ENCODE measurements at places on chromosomes 7 and 10.

DNA sequence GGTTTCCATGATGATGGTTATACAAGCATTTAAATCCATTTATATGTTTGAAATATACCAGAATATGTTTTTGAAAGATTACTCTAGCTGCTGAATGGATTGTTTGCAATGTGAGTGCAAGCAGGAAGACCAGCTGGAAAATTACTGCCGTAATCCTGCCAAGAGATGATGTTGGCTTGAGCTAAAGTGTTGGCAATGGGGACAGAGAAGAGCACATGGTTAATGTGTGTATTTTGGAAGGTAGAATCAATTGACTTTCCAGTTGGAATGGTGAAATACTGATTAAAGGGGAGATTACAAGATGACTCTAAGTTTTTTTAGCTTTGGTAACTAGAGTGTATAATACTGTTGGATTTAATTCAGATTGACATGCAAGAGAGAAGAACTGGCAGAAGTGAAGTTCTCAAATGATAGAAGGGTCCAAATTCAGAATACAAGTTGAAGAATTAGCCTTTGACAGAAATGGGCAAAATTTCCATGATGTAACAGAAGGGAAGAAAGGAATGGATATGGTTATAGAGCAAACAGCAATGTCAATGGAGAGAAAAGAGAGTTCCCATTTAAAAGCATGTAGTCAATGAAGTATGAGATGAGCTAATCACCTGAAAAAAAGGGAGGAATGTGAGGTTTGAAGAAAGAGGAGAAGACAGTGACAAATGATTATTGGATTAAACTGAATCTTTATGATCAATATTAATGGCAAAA, 422.0 kb downstream of the CDC14C start:
- DNase-seq = no peak

GRCh38 chr7:95317546-95317945, 6.8 kb downstream of the PON1 start:
- DNase-seq = no peak

DNA sequence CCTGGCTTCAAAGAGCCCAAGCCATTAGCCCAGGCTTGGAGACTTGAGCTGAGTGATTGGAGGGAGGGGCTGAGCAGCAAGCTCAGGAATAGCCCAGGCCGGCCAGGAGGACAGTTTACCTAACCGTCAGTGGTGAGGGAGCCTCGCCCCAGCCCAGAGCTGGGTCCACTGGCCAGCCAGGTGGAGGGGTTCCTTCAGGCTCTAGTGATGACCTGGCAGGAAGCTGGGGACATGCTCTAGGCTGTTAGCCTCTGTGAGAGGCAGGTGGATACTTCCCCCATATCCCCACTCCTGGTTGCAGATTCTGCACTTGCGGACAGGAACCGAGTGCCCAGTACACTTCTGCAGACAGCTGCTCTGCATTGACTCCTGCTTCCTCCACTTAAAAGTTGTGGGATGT, 61.2 kb upstream of the ANTXRL start:
- DNase-seq = no peak

GRCh38 chr10:91683975-91684374, 51.1 kb upstream of the PPP1R3C start:
- DNase-seq = no peak

DNA sequence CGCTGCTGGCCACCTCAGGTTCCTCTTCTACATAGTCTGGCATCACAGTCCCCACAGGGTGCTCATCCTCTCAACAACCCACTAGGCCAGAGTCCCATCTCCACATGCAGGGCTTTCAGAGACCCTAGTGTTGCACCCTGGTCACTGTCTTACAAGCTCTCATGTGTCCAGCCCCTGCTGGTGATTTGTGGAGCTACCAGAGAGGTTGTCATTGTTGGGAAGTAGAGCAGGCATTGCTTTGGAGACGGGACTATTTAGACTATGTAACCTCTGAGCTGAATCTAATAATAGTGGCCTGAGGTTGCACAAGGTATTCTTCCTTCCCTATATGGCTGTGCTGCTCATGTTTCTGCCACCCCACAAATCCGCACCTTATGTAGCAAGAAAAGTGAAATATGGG, 135.3 kb upstream of the VWC2 start:
- DNase-seq = no peak

DNA sequence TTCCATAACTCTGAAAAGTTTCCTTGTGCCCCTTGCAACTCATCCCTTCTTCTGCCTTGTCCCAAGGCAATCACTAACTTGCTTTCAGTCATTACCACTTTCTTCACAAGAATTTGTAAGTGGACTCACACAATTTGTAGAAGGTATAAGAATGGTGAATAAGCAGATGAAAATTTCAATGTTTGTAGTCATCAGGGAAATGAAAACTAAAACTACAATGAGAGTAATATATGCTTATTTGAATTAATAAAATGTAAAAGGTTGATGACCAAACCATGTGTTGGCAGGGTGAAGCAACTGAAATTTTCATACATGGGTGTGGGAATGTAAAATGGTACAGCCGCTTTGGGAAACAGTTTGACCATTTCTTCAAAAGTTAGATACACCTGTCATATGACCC, 79.7 kb downstream of the GNAT3 start:
- DNase-seq = no peak

- DNase-seq = no peak
These were observed 58.8 kb downstream of the PARP12 start for GRCh38 chr7:140003913-140004382.

- DNase-seq = no peak
These were observed 35.2 kb upstream of the LRRC4 start for GRCh38 chr7:128066395-128066794.

DNA sequence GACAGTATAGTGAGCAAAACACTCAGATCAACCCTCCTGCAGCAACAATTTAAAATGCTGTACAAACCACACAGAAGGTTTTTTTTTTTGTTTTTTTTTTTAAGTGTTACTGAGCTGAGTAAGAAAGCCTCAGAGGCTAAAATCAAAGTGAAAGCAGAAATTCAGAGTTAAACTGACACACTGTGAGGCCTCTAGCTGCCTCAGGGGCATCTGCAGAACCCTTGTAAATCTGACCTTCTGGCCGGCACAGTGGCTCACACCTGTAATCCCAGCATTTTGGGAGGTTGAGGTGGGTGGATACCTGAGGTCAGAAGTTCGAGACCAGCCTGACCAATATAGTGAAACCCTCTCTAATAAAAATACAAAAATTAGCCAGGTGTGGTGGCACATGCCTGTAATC, 7.4 kb upstream of the GNA12 start:
- DNase-seq = no peak

DNA sequence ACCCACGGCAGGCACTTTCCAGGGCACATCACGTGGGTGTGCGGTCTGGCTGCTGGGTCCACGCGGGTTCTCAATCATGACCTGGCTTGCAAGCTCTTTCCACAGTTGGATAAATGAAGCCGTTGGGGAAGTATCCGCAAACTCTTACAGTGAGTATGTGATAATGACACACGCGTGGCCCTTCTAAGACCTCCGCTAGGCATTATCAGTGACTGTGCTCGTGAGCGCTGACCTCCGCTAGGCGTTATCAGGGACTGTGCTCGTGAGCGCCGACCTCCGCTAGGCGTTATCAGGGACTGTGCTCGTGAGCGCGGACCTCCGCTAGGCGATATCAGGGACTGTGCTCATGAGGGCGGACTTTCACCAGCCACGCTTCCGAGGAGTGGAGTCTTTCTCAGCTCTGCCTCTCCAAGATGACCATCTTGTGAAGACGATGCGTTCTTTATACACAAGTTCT, 107.0 kb downstream of the WDR37 start:
- peak; percentile 7 for DNase-seq

- no peak for DNase-seq
These were observed 1021.3 kb downstream of the XPNPEP1 start for GRCh38 chr10:108901781-108902618.

- no peak for DNase-seq
These were observed 49.9 kb downstream of the NRCAM start for GRCh38 chr7:108406222-108406890.

DNA sequence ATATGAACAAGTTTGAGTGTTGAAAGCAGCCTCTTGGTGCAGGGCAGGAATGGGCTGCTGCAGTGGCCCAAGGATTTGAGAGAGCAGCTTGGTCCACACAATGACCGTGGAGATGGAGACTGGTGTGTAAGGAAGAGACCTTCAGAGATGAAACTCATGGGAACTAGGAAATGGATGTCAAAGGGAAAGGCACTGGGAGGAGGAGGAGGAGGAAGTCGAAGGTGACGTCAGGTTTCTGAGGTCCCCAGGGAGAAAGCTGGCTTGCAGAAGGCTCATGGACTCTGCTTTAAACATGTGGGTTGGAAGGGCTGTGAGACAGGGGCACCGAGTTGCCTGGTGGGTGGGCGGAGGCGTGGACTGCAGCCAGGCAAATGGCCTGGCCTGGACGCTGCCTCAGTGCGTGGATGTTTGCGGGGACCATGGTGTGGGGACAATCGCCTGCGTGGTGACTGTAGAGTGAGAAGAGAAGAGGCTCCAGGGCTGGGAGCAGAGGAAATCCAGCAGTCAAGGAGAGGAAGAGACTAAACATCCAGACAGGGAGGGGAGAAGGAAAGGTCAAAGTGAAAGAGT, 14.6 kb downstream of the C10orf71 start:
- no peak for DNase-seq

- DNase-seq = no peak
These were observed 156.7 kb upstream of the BET1 start for GRCh38 chr7:94160719-94161435.

GRCh38 chr10:97729014-97729413, 7.9 kb upstream of the ZFYVE27 start:
- no peak for DNase-seq

- DNase-seq = no peak
These were observed 164.5 kb upstream of the SMIM30 start for GRCh38 chr7:113282875-113283274.

DNA sequence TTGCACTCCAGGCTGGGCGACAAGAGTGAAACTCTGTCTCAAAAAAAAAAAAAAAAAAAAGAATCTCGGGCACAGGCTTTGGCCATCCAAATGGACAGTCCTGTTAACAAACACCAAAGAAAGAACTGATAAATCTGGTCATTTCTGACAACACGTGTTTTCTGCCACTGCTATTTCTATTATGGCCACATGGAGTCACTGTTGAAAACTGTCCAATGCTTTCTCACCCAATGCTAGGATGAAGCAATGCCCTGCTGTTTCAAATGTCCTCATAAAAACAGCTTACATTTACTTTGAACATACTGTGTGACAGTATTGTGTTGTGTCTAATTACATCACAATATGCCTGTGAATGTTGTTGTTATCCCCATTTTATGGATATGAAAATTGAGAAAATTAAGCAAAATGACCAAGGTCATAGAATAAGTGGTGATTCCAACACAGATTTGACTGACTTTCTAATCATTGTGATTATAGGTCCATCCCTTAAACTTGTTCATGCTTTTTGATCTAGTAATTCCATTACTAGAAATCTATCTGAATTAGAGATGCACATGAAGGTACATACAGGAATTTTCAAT, 19.9 kb upstream of the MAP3K8 start:
- DNase-seq = no peak

DNA sequence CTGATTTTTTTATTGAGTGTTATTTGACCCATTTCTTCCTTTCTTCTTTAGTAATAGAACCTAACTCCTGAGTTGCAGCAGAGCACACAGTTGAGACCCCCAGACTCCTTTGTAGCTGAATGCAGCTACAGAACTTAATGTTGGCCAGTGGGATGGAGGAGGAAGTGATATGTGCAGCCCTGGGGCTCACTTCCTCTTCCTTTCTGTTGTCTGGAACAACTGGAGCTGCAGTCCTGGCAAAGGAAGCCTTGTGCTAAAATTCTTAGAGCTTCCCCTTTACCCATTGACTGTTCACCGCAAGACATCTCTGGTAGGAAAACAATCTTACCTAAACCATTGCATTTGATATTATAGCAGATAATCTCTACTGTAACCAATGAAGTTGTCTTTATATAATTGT, 86.6 kb downstream of the ITGB8 start:
- no peak for DNase-seq

GRCh38 chr7:30084212-30084611, 50.6 kb upstream of the MTURN start:
- no peak for DNase-seq

DNA sequence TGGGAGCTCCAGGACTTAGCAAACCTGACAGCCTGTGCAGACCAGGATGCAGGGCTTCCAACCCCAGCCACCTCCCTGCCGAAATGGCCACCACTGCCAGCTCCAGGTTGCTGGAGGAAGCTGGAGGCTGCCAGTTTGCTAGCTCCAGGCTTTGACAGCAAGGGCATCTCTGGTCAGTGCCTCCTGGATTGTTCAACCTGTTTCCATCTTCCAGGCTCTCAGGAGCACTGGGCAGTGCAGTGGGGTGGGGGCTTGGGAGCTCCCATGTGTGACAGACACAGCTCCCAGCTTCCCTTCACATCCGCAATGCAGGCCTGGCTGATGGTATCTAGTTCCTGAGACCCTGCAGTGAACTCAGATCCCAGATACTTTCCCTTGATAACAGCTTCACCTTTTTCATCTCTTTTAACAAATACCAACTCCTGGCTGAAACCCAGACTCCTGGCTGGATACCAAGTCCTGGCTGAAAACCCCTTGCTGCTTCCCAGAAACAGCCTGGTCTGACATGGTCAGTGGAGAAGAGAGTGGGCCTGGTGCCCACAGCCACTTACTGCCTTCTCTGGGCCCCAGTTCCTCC, 20.8 kb upstream of the RET start:
- no peak for DNase-seq

DNA sequence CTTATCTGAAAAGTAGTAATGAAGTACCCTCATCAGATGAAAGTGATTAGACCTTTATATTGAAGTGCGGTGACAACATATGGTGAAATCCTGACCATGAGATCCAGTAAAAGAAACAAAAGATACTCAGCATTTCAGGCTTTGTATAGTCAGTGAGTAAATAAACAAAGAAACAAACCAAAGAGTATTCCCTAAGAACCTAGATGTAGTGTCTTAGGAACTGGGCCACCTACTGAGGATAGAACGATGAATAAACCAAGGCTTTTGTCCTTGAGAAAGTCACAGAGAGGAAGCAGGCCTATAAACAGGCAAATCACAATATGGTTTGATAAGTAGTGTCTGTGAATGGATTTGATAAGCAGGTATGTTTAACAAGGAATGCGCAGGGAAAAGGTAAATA, 46.2 kb downstream of the ZNF277 start:
- DNase-seq = no peak

DNA sequence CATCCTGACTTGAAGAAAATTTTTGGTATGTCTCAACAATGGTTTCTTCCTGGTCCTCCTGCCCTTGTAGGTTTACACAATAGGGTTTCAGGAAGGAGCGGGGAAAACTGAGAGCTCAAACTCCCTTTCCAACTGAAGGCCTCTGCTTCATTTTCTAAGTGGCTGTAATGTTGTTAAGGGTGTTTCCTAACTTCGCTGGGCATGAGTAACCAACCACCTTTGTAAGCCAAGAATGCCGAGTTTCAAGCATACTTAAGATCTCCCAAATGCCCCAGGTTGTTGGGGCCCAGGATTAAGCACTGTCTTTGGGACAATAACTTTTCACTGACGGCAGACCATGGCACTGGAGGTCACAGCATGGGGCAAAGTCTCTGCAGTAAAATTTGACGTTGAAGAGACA, 33.6 kb upstream of the DRGX start:
- no peak for DNase-seq
